ENCODE measurements at places on chromosomes 12 and 14. TPM values are rescaled to one million over a fixed set of nuclear protein-coding genes. Genes with fewer than 3 reads are reported as not detected.

CCDC196 gene
- total RNA-seq: not detected

DNA sequence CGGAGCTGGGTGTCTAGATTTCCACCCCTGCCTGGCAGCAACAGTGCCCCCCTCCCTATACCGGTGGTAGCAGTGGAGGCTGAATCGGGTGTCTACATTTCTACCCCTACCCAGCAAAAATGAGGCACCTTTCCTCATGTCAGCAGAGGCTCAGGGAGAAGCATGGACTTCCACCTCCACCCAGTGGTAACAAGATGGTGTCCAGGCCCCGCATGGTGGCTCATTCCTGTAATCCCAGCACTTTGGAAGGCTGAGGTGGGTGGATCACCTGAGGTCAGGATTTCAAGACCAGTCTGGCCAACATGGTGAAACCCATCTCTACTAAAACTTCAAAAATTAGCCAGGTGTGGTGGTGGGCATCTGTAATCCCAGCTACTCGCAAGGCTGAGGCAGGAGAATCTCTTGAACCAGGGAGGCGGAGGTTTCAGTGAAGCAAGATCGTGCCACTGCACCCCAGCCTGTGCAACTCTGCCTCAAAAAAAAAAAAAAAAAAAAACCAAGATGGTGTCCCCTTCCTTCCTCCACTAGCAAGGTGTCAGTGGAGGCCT lies 35.5 kb upstream of the OR5AU1 start:
- no peaks in the 10 kb centered on the region for H3K4me1 ChIP-seq
- H3K36me3 ChIP-seq: no peaks in the 10 kb centered on the region
- H3K27ac ChIP-seq: no peak overlapping the region
- no peaks in the 10 kb centered on the region for H3K27me3 ChIP-seq
- no peak for DNase-seq

DNA sequence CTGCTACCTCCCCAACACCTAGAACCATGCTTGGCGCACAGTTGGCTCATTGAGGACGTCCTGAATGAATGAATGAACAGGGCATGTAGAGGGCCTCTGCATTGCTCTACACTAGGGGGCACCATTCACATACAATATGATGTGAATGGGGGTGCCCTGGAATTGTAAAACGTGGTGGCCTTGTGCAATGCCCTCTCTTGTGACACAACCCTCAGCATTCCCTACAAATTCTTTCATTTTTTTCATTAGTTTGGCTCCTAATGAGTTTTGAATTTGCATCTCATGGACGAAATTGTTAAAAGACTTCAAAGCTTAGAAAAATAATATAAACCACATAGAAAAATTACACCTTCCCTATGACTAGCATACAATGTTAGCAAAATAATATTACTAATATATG lies 2.3 kb upstream of the DIO2 start:
- DNase-seq: peak; percentile 61
- H3K4me3 ChIP-seq: no peak overlapping the region
- no peaks in the 10 kb centered on the region for H3K36me3 ChIP-seq
- no peak overlapping the region for H3K27ac ChIP-seq
- H3K27me3 ChIP-seq: no peaks in the 10 kb centered on the region

- DNase-seq: peak; percentile 33
- no peaks in the 10 kb centered on the region for H3K27me3 ChIP-seq
- H3K27ac ChIP-seq: no peak overlapping the region
- H3K4me1 ChIP-seq: no peaks in the 10 kb centered on the region
- no peaks in the 10 kb centered on the region for H3K36me3 ChIP-seq
- no peak overlapping the region for H3K4me3 ChIP-seq
These were observed 22.0 kb downstream of the AP5M1 start for GRCh38 chr14:57290751-57291150.

- H3K27ac ChIP-seq: no peak overlapping the region
- H3K4me1 ChIP-seq: no peaks in the 10 kb centered on the region
- H3K36me3 ChIP-seq: no peaks in the 10 kb centered on the region
- no peak overlapping the region for H3K4me3 ChIP-seq
- DNase-seq: peak; percentile 11
These were observed 23.1 kb downstream of the EXD2 start for GRCh38 chr14:69214393-69214792.

DNA sequence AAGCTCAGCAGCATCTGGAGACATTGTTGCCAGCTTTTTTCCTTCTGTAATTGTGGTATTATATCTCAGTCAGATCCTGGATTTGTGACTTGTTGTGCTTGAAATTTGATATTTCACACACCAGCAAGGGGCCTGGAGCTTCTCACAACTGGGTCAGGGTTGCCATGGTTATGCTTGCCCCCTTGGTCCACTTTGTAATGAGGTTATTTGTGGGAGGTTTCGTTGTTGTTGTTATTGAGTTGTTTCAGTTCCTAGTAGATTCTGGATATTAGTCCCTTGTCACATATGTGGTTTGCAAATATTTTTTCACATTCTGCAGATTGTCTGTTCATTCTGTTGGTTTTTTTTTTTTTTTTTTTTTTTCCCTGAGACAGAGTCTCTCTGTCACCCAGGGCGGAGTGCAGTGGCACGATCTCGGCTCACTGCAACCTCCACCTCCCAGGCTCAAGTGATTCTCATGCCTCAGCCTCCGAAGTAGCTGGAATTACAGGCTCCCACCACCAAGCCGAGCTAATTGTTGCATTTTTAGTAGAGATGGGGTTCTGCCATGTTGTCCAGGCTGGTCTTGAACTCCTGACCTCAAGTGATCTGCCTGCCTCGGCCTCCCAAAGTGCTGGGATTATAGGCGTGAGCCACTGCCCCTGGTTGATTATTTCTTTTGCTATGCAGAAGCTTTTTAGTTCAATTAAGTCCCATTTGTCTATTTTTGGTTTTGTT lies 80.6 kb upstream of the ETV6 start:
- no peak overlapping the region for H3K4me3 ChIP-seq
- no peak for DNase-seq
- no peaks in the 10 kb centered on the region for H3K27me3 ChIP-seq
- no peak overlapping the region for H3K27ac ChIP-seq
- no peaks in the 10 kb centered on the region for H3K4me1 ChIP-seq

GRCh38 chr12:56082967-56083366 lies 3.0 kb downstream of the ERBB3 start:
- H3K4me3 ChIP-seq: no peak overlapping the region
- peaks cover 7% of the 10 kb centered on the region for H3K4me1 ChIP-seq
- no peaks in the 10 kb centered on the region for H3K36me3 ChIP-seq
- no peaks in the 10 kb centered on the region for H3K27me3 ChIP-seq
- peak; percentile 25 for DNase-seq

DNA sequence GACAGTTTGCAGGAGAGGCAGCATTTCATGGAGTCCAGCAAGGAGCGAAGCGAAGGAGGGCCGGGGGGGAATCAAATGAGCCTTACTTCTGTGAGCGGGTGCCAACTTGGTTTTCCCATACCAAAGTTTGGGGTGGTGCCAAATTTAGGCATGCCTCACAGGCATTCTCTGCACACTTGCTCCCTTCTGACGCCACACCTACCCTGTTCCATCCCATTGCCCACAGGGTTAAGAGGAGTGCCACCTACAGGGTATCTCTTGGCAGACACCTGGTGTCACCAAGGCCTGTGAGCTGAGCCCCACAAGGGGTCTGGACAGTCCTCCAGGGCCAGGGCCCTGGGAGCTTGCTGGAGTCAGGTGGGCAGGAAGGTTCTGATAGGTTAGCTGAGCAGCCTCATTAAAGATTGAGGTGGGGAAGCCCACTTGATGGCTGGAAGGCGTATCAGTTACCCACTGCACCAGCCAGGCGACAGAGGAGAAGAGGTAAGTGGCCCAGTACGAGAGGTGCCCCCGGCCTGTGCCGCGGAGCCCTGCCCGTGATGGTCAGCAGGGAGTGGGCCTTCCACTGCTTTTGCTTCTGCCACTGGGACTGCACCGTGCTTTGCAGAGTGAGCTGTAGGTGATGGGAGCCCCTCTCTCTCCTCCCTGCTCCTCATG lies 45.2 kb downstream of the DEGS2 start:
- H3K27ac ChIP-seq: no peak overlapping the region
- no peaks in the 10 kb centered on the region for H3K27me3 ChIP-seq
- H3K36me3 ChIP-seq: no peaks in the 10 kb centered on the region
- H3K4me3 ChIP-seq: no peak overlapping the region
- H3K4me1 ChIP-seq: peaks cover 11% of the 10 kb centered on the region
- DNase-seq: no peak

GLS2 gene
- total RNA-seq: 6.4 TPM

DNA sequence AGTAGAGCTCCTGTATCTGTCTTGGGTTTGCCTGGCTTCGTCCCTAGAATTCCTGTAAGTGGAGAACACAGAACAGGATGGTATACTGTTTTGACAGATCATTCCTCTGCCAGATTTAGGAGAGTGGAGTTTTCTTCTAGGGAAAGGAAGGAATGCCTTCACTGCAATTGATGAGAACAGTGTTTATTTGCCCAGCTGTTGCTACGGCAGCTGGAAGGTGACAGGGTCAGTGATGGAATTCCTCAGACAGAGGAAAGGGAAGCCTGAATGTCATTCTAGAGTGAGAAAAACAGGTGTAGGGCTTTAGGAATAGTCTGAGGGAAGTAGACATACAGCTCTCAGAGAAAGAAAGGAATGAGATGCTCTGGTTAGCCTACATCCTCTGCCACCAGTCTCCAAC lies 11.7 kb downstream of the CSRNP2 start:
- no peaks in the 10 kb centered on the region for H3K27me3 ChIP-seq
- H3K27ac ChIP-seq: no peak overlapping the region
- no peaks in the 10 kb centered on the region for H3K4me1 ChIP-seq
- no peak overlapping the region for H3K4me3 ChIP-seq

DNA sequence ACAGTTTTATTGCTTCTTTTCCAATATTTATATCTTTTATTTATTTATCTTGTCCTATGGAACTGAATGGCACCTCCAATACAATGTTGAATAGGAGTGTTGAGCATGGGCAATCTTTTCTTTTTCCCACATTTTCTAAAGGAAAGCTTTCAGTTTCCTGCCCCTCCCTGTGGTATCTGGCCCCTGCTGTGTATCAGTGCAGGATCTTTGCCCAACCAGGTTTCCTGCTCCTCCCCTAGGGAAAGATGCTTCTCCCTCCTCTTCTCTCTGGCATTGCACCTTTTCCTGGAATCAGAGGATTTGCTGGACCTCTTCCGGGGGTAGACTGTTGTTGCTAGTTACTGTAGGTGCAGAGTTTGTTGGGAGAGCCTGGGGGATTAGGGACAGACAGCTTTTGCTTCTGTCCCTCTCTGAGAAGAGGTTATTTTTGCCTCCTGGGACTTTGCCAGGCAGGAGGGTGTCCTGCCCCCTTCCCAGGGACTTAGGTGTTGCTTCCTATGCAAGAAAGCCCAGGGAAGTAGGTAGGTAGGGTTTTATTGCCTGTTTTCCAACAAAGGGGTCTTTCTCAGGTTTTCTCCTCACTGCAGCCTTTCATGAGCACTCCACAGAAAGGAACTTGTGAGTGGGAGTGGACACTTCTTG lies 67.6 kb downstream of the POLR3B start:
- H3K27me3 ChIP-seq: no peaks in the 10 kb centered on the region
- no peaks in the 10 kb centered on the region for H3K36me3 ChIP-seq
- no peak overlapping the region for H3K4me3 ChIP-seq

- H3K27me3 ChIP-seq: no peaks in the 10 kb centered on the region
- DNase-seq: peak; percentile 38
- H3K27ac ChIP-seq: peak overlapping the region; percentile 98
- H3K4me3 ChIP-seq: peak overlapping the region; percentile 47
- peaks cover 16% of the 10 kb centered on the region for H3K4me1 ChIP-seq
These were observed 800 bp downstream of the PCNX4 start for GRCh38 chr14:60092526-60092920.

GRCh38 chr12:103779410-103780092 lies 61.5 kb downstream of the NT5DC3 start:
- H3K4me3 ChIP-seq: no peak overlapping the region
- H3K27me3 ChIP-seq: no peaks in the 10 kb centered on the region
- no peak overlapping the region for H3K27ac ChIP-seq
- DNase-seq: no peak

DNA sequence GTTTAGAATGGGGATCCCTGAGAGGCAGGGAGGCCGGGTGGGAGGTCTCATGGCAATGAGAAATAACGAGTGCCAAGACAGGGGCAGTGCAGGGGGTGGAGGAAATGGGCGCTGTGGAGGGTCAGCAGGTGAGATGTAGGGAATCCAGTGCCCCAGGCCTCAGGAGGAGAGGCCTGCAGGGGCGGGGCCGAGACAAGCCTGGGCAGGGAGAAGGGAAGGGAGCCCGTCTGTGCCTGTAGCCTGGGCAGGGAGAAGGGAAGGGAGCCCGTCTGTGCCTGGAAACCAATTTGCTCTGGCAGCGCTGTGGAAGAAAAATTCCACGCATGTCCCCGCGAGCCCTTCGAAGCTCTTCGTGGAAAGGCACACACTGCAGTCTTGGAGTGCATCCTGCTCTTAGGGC lies 10.6 kb upstream of the NCOR2 start:
- H3K27ac ChIP-seq: no peak overlapping the region
- H3K36me3 ChIP-seq: no peaks in the 10 kb centered on the region
- no peak overlapping the region for H3K4me3 ChIP-seq
- DNase-seq: no peak

GRCh38 chr14:56810147-56810719 lies at the start of gene OTX2:
TSS of gene OTX2 (minus strand) at chr14:56810479. CDS start at chr14:56805456, 5,023 bp downstream.
- H3K27me3 ChIP-seq: peaks cover 98% of the 10 kb centered on the region
- no peak for DNase-seq
- H3K4me3 ChIP-seq: no peak within 1 kb of the TSS
- H3K36me3 ChIP-seq: no peaks in the 10 kb centered on the region
- H3K4me1 ChIP-seq: peaks cover 11% of the 10 kb centered on the region
- no peak within 1 kb of the TSS for H3K27ac ChIP-seq

FKBP11 gene
- total RNA-seq: 37.8 TPM

DNA sequence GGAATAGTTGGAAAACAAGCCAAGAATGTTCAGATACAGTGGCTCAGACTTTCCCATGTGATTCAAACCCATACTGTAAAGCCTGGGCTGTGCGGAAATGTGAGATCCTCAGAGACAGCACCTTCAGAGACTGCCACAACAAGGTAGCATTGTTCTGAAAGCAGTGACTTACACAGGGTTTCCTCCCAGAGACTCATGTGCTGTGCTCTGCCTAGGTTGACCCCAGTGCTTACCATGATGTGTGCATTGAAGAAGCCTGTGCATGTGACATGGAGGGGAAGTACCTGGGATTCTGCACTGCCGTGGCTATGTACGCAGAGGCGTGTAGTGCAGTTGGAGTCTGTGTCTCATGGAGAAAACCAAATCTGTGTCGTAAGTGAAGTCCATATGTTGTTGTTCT lies 219.4 kb downstream of the LRRK2 start:
- no peak overlapping the region for H3K4me3 ChIP-seq
- H3K27me3 ChIP-seq: no peaks in the 10 kb centered on the region

- no peak for DNase-seq
- H3K4me3 ChIP-seq: no peak overlapping the region
- H3K36me3 ChIP-seq: no peaks in the 10 kb centered on the region
- H3K27ac ChIP-seq: no peak overlapping the region
These were observed 291.5 kb downstream of the FUT8 start for GRCh38 chr14:65703996-65704395.

GRCh38 chr14:60212503-60213371 lies 36.3 kb upstream of the PPM1A start:
- DNase-seq: no peak
- H3K4me1 ChIP-seq: no peaks in the 10 kb centered on the region
- no peak overlapping the region for H3K27ac ChIP-seq

All from hepatocyte (in vitro differentiated cells).